ENCODE measurements at places on chromosomes 2 and 18.

DNA sequence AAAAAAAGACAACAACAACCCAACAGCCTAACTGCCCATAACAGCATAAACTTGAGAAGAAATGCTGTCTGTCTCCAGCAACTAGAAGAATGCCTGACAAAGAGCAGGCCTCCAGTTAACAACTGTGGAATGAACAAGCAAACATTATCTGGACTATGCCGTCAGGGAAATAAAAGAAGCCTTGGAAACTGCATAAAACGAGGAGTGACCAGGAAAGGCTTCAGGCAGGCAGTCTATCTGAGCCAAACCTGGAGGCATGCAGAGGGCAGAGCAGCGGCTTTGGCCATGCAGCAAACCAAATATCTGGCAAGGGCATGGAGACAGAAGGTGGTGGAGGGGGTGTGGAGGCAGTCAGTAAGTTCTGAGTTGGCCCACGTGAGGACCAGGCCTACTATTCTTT is 11.1 kb downstream of the HES6 start:
- no peak for DNase-seq

- no peak for DNase-seq
Measured at GRCh38 chr2:13260402-13260801, 543.7 kb downstream of the TRIB2 start.

- DNase-seq: no peak
Measured at GRCh38 chr2:144097440-144098225, 422.3 kb downstream of the ZEB2 start.

GRCh38 chr2:202016579-202017227 is 17.0 kb upstream of the FZD7 start:
- no peak for DNase-seq

DNA sequence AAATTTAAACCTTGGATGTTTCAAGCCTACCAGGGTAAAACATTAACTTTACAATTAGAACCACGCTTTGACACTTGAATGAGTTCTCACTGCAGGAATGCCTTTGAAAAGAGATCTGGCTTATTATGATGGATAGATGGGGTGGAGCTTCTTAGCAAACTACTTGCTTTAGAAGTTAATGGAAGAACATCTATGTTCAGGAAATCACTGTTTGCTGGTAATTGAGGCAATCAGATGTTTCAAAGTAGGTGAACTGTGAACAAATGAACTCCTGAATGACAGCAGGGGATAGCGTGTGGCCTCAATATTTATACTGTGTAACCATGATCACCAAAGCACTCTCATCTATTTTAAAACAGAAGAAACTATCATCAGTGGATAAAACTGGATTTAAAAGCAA is 383.6 kb downstream of the PIK3C3 start:
- no peak for DNase-seq

DNA sequence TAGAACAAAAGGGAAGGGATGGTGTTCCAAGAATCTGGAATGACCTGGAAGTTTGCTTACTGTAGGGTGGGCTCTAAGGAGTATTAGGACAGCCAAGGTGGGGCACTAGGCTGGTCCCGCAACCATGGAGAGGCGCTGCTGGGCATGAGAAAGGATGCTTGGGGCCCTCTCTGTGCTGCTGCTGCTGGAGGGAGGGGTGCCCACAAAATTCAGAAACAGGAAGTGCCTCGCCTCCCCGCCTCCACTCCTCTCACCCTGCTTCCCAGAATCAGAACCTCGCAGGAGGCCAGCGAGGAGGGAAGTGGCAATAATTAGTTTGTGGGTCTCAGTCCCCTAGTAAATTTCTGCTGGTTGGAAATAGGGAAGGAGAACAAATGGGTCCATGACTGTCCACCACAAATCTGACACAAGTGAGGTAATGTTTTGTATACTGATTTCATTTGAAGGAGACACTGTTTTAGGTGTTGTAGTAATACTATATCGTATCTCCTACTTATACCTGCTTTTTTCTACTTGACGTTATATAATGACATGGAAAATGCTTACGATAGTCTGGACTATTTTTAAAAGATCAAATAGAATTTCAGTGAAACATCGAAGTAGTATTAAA is 7.9 kb upstream of the PDCL3 start:
- DNase-seq: no peak

DNA sequence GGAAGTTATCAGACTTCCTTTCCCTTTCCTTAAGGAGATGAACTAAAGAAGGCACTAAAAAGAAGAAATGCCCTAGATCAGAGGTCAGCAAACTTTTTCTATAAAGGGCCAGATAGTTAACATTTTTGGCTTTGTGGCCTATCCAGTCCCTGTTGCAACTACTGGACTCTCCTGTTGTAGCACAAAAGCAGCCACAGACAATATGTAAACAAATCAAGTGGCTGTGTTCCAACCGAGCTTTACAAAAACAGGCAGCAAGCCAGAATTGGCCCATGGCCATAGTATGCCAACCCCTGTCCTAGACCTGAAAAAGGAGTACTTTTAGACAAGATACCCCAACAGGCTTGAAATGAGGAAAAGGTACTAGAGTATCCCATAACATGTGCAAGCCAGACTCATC is 10.9 kb downstream of the NHEJ1 start:
- no peak for DNase-seq

DNA sequence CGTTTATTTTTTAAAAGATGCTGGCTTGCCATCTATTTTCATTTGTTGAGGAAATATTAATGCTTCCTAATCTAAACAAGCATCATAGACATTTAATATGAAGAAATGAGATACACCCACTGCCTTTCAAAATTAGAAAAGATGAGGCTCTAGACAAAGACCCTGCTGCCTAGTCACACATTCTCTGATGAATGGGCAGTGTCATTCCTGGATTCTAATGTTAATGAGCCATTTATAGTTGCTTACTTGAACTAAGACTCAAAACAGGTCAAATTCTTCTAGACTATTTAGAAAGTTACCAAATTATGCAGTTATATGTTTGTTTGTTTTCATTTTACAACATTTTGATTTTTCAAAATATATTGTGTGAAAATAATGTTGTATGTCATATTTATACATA is 237.6 kb downstream of the CDH7 start:
- no peak for DNase-seq
